Aorta (tissue), 5 donors: ENCODE measurements at places on chromosomes 4 and X.

DNA sequence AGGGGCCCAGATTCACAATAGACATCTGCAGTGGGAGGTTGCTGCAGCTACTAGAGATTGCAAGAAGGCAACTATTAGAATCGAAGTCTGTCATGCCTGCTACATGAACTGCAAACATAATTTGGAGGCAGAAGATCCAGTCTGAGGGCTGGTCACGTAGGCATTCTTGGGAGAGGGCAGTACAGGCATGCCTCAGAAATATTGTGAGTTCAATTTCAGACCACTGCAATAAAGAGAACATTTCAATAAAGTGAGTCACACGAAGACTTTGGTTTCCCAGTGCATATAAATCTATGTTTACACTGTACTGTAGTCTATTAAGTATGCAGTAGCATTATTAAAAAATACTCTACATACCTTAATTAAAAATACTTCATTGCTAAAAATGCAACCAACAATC is 585.8 kb upstream of the FAT1 start:
- DNase-seq = no peak

- DNase-seq = no peak
Measured at GRCh38 chr4:105952591-105952990, 57.3 kb downstream of the NPNT start.

DNA sequence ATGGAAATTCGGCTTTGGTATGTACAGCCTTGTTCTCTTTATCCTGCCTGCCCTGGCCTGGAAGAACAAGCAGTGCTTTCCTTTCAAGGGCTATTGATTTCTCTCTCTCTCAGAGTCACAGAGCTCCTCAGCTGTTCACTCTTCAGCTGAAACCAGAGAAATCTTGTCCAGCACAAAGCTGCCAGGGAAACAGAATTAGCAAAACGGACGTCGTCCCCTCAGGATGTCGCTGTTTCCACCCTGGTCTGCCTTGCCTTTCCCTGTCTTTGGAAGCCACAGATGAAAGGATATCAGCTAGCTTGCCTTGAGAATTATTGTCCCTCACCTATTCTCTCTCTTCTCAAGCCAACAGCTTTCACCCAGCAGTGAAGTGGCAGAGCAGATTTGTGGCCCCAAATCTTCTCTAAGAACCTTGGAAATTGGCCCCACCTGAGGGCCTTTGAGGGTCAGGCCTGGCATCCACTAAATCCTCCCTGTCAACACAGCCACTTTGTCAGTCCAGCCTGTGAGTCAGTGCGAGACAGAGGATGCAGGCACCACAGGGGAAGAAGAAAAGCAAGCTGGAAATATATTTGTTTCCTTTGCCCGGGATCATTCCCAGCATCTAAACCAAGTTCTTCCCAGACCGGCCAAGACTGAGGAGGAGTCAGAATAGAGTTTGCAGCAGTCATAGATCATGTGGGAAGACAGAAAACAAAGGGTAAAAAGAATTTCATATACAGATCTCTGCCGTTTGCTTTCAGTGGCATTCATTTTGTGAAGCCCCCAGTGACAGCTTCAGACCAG is 63.8 kb upstream of the MTM1 start:
- no peak for DNase-seq

- DNase-seq = no peak
Measured at GRCh38 chr4:73341454-73341853, 62.6 kb upstream of the ALB start.

DNA sequence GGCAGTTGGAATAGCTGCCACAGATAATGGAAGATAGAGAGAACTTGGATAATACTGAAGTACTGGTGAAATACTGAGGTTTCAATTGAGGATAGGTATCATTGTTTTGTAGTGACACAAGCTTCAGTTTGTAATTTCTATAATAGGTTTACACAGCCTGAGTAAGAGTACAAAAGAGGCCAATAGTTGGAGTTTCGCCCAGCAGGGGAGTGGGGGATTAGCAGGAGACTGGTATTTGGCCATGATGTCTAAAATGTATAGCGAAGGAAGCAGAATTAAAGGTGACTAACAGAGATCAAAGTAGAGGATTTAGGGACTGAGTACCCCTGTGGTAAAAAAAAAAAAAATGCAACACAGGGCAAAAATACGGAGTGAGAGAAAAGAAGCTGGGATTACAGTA is 129.5 kb downstream of the KCTD8 start:
- no peak for DNase-seq

DNA sequence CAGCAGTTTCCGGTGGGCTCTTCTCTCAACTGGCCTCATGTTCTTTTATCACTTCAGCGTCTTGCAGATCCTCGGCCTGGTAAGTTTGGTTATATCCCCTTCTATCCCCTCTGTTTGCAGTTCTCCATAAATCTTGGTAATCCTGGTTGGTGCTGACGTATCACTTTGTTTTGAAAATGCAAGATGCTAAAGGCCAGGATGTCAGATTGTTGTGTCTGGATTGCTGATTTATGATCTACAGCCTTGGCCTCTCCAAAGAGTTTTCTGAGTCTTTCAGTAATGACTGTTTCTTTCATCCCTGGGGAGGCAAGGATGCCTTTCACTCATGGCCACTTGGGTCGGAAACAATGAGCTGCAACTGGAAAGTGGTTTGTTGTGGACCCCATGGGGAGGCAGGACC is 146.4 kb downstream of the AMMECR1 start:
- DNase-seq = no peak

GRCh38 chr4:159105761-159106243 is 2.9 kb downstream of the RAPGEF2 start:
- DNase-seq = no peak
